Right lung (tissue), 10 donors: ENCODE measurements at places on chromosomes 1 and 21. TPM values are rescaled to one million over a fixed set of nuclear protein-coding genes. Genes with fewer than 3 reads are reported as not detected.

The SPRR5 gene
- not detected for polyA plus RNA-seq

DNA sequence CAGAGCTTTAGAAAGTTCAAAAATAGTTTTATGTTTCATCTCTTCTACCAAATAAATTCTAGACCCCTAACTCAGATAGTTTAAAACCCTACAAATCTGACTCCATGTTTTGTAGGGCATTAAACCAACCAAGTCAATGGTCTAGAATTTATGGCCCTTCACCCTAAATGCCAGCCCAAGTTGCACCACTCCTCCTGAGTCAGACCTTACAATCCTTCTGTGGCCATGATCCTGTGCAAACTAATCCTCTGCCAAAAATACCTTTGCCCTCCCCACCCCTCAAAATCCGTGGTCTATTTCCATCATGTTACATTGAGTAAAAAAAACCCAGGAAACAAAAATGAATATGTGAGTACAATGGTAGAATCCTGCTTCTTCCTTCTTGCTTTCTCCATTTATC lies 179.3 kb downstream of the NR5A2 start:
- no peak for DNase-seq

The CD1B gene
- polyA plus RNA-seq: not detected

DNA sequence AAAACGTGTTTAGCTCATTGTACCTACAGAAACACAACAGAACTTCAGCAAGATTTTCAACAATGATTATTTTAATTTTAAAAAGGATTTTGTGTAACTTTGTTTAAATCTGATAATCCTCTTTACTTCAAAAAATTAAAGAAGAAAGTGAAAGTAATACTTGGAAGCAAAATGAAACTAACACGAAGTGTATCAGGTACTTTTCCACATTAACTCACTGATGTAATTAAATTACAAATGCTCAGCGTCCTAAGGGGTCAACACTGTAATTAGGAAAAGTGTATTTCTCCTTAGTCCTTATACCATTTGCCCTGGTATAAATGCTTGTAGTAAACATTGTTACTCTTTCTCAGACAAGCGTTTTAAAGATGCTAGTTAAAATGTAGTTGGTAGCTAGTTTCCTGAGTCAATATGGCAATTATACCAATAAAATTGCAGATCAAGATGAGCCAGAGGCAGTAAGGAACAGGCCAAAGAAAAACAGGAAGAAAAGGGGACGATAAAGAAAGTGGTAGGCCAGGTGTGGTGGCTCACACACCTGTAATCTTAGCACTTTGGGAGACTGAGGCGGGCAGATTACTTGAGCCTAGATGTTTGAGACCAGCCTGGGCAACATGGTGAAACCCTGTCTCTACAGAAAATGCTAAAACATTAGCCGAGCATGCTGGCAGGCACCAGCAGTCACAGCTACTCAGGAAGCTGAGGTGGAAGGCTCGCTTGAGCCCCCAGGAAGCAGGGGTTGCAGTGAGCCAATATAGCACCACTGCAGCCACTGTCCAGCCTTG lies 553.0 kb downstream of the SMYD3 start:
- no peak for DNase-seq
